ENCODE measurements at places on chromosomes 7 and 10. TPM values are rescaled to one million over a fixed set of nuclear protein-coding genes. Genes with fewer than 3 reads are reported as not detected.

The CNPY1 gene
- total RNA-seq: not detected

The LIPF gene
- total RNA-seq: not detected

The H2BK1 gene
- total RNA-seq: not detected

The MOGAT3 gene
- total RNA-seq: not detected

The GRM8 gene
- 0.14 TPM for total RNA-seq

The TUBAL3 gene
- not detected for total RNA-seq

The MSMB gene
- total RNA-seq: not detected

The ABCC2 gene
- total RNA-seq: 1.6 TPM

The LHFPL3 gene
- not detected for total RNA-seq

The CRPPA gene
- 1.8 TPM for total RNA-seq

The PCLO gene
- under 0.01 TPM for total RNA-seq

The MUC12 gene
- 0.92 TPM for total RNA-seq

The TAS2R5 gene
- 0.57 TPM for total RNA-seq

The SMKR1 gene
- total RNA-seq: 0.09 TPM

The AHCYL2 gene
- total RNA-seq: 6.3 TPM

The C10orf90 gene
- total RNA-seq: under 0.01 TPM

The PAX2 gene
- total RNA-seq: not detected

The GSAP gene
- total RNA-seq: 6.0 TPM

The PRPS1L1 gene
- total RNA-seq: 0.09 TPM

The LIPN gene
- not detected for total RNA-seq

The LDB3 gene
- under 0.01 TPM for total RNA-seq

The POR gene
- 117 TPM for total RNA-seq

The IFIT1B gene
- not detected for total RNA-seq

The NRG3 gene
- not detected for total RNA-seq

The GIMAP1 gene
- total RNA-seq: under 0.01 TPM

The ELMO1 gene
- total RNA-seq: 5.6 TPM

The LIPJ gene
- under 0.01 TPM for total RNA-seq

The ANKRD30A gene
- total RNA-seq: not detected

The AOC1 gene
- not detected for total RNA-seq

The CH25H gene
- total RNA-seq: 0.55 TPM

The NXPH1 gene
- not detected for total RNA-seq

The SLC18A2 gene
- not detected for total RNA-seq

The DOCK4 gene
- 6.8 TPM for total RNA-seq

The MPP7 gene
- 0.28 TPM for total RNA-seq

The ZNF655 gene
- 42.6 TPM for total RNA-seq

The GSDME gene
- 48.9 TPM for total RNA-seq

The RASSF4 gene
- 11.8 TPM for total RNA-seq

The AOAH gene
- total RNA-seq: not detected
